ENCODE measurements at places on chromosomes 7 and 10. TPM values are rescaled to one million over a fixed set of nuclear protein-coding genes. Genes with fewer than 3 reads are reported as not detected.

MACC1 gene
- total RNA-seq: not detected

DMBT1 gene
- not detected for total RNA-seq

PCLO gene
- 0.52 TPM for total RNA-seq

TUBB8 gene
- total RNA-seq: not detected

CPVL gene
- 25.1 TPM for total RNA-seq
